Lung (tissue), 17 donors: ENCODE measurements at places on chromosomes 13 and 19.

DNA sequence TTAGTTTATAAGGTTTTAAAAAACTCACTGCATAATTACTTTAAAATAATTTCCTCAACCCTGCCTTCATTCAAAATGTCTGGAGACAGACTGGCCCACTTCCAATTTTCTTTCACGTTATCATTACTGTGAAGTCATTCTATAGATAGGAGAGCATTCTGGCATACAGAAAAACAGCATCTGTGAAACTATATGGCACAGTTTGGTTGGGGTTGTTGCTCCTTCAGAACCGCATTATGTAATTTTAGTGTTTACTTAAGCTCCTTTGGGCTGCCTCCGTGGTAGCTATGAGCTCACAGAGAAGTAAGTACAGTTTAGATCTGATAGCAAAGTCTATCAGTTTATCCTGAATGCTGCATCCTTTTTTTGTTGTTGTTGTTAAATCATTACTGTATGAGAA lies 104.3 kb downstream of the KCNRG start:
- H3K4me3 ChIP-seq, result no peak overlapping the region
- no peaks in the 10 kb centered on the region for H3K27me3 ChIP-seq
- peak; percentile 32 for DNase-seq
- H3K36me3 ChIP-seq, result peaks cover 6% of the 10 kb centered on the region
- H3K27ac ChIP-seq, result peak overlapping the region; percentile 6
- H3K4me1 ChIP-seq, result peaks cover 15% of the 10 kb centered on the region

DNA sequence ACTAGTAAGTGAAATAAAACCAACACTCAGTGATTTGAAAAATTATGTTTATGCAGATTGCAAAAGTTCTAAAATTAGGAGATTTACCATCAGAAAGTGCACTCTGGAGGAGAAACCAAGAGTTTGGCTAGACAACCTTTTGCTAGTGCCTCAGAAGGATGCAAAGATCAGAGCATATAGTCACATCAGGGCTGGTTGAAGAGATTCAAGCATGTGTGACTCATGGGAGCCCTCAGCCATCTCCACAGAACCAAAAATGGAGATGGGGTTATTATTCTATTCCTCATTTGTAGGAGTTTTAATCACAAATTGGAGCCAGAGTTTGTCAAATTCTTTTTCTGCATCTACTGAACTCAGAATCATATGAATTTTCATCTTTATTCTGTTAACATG lies 32.9 kb upstream of the OXGR1 start:
- H3K4me1 ChIP-seq, result no peaks in the 10 kb centered on the region
- H3K27ac ChIP-seq, result peak overlapping the region; percentile 47
- H3K36me3 ChIP-seq, result no peaks in the 10 kb centered on the region

GRCh38 chr13:30294004-30294403 lies 13.3 kb downstream of the KATNAL1 start:
- no peak overlapping the region for H3K27ac ChIP-seq
- no peak overlapping the region for H3K4me3 ChIP-seq
- no peaks in the 10 kb centered on the region for H3K27me3 ChIP-seq
- H3K4me1 ChIP-seq, result no peaks in the 10 kb centered on the region

DNA sequence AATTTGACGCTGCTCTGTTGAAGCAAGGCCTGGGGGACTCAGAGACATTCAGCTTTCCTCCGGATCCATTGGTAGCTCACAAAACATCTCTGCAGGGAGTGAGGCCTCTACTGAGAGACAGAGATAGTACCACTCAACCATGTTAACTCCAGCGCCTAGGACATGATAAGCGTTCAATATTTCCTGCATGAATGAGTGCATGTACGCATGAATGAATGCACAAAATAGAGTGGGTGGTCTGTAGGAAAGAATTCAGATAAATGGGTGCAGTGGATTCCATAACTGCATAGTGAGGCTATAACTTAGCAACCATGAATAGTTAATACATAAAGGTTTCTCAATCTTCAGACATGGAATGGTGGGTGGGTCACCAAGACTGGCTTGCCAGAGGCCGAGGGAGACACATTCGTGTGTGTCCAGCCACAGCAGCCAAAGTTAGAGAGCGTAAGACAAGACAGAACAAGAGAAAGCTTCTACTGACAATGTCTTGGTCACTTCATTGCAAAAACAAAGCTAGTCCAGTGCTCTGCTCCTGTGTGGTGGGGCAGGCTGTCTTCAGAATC lies 36.3 kb upstream of the RCBTB2 start:
- DNase-seq, result no peak
- H3K4me1 ChIP-seq, result peaks cover 5% of the 10 kb centered on the region
- H3K27me3 ChIP-seq, result no peaks in the 10 kb centered on the region
- peak overlapping the region; percentile 62 for H3K27ac ChIP-seq
- H3K4me3 ChIP-seq, result no peak overlapping the region

- no peaks in the 10 kb centered on the region for H3K27me3 ChIP-seq
- no peaks in the 10 kb centered on the region for H3K4me1 ChIP-seq
- H3K27ac ChIP-seq, result no peak overlapping the region
- DNase-seq, result no peak
- H3K4me3 ChIP-seq, result no peak overlapping the region
These were observed 299.3 kb upstream of the SLITRK6 start for GRCh38 chr13:86098511-86098910.

DNA sequence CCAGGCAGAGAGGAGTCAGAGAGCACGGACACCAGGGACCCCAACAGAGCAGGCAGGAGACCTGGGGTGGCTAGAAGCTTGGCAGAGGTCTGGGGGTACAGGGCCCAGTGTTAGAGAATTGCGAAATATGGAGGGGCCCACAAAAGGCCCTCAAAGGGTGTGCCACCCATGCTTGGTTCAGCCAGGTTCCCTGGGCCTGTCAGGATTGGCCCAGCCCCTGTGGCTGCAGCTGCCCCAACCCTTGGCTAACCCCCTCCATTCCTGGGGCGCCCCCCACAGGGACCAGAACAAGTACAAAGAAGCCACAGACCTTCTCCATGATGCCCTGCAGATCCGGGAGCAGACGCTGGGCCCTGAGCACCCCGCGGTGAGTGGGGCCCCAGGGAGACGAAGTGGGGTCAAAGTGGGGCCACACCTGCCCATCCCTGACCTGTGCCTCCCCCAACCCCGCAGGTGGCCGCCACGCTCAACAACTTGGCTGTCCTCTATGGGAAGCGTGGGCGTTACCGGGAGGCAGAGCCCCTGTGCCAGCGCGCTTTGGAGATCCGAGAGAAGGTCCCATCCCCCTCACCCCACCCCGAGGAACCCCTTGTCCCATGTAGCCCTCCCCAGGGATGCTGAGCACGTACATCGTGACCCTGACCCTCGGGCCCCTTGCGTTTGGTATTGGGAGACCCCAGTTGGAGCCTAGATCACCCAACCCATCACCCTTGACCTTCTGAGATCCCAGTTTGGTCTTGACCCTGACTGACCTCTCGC lies 8.0 kb downstream of the KLC3 start:
- peaks cover 28% of the 10 kb centered on the region for H3K36me3 ChIP-seq
- no peak for DNase-seq
- H3K27ac ChIP-seq, result no peak overlapping the region
- no peak overlapping the region for H3K4me3 ChIP-seq

DNA sequence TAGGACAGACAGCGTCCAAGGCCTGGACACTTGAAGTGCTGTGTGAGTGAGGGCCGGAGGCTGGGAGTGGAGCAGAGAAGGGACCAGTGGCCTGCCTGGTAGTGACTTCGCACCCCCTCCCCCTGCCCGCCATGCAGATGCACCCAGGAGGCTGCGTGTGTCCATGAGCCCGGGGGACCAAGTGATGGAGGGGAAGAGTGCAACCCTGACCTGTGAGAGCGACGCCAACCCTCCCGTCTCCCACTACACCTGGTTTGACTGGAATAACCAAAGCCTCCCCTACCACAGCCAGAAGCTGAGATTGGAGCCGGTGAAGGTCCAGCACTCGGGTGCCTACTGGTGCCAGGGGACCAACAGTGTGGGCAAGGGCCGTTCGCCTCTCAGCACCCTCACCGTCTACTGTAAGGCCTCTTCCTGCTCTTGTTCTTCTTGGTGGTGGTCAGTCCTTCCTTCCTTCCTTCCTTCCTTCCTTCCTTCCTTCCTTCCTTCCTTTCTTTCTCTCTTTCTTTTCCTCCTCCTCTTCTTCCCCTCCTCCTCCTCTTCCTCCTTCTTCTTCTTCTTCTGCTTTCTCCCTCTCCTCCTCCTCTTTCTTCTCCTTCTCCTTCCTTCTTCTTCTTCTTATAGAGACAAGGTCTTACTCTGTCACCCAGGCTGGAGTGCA lies 6.0 kb upstream of the FFAR1 start:
- no peak overlapping the region for H3K27ac ChIP-seq
- no peaks in the 10 kb centered on the region for H3K27me3 ChIP-seq
- H3K4me1 ChIP-seq, result no peaks in the 10 kb centered on the region
- no peak for DNase-seq
- no peaks in the 10 kb centered on the region for H3K36me3 ChIP-seq

GRCh38 chr13:75873494-75873893 lies 237.4 kb downstream of the LMO7 start:
- H3K36me3 ChIP-seq, result no peaks in the 10 kb centered on the region
- H3K27me3 ChIP-seq, result no peaks in the 10 kb centered on the region
- no peak overlapping the region for H3K27ac ChIP-seq
- H3K4me3 ChIP-seq, result no peak overlapping the region
- H3K4me1 ChIP-seq, result peaks cover 4% of the 10 kb centered on the region

GRCh38 chr19:6226012-6226411 lies 53.8 kb downstream of the MLLT1 start:
- no peaks in the 10 kb centered on the region for H3K27me3 ChIP-seq
- DNase-seq, result no peak
- H3K4me3 ChIP-seq, result no peak overlapping the region
- H3K36me3 ChIP-seq, result peaks cover 15% of the 10 kb centered on the region
- no peak overlapping the region for H3K27ac ChIP-seq

DNA sequence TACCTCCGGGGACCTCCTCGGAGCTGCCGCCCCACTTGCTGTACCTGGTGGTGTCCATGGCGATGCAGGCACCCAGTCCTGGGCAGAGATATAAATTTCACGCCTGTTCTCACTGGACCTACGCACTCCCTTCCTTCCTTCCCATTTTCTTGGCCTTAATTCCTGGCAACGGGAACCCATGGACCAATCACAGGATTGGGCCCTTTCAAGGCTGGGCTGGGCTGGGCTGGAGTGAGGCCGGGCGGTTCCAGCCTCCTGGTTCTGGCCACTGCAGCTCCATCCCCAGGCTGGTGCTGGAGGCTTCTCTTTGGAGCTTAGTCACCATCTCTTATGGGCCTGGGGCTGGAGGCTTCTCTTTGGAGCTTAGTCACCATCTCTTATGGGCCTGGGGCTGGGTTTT lies at the start of gene CLEC4G:
TSS of gene CLEC4G (minus strand) at position 66 of the 400 bp plus-strand sequence. CDS start at position 58, 8 bp downstream.
- DNase-seq, result no peak
- no peak within 1 kb of the TSS for H3K4me3 ChIP-seq
- H3K27me3 ChIP-seq, result peaks cover 46% of the 10 kb centered on the region
- H3K36me3 ChIP-seq, result no peaks in the 10 kb centered on the region
- no peak within 1 kb of the TSS for H3K27ac ChIP-seq
- peaks cover 8% of the 10 kb centered on the region for H3K4me1 ChIP-seq

GRCh38 chr19:3186160-3186688 lies 494 bp downstream of the NCLN start:
- no peak for DNase-seq
- H3K36me3 ChIP-seq, result no peaks in the 10 kb centered on the region
- H3K27me3 ChIP-seq, result no peaks in the 10 kb centered on the region
- peak overlapping the region; percentile 76 for H3K27ac ChIP-seq

GRCh38 chr19:5558101-5558621 lies 9.6 kb downstream of the TINCR start:
- peaks cover 13% of the 10 kb centered on the region for H3K27me3 ChIP-seq
- H3K4me3 ChIP-seq, result no peak overlapping the region
- H3K27ac ChIP-seq, result no peak overlapping the region
- H3K4me1 ChIP-seq, result no peaks in the 10 kb centered on the region
- no peaks in the 10 kb centered on the region for H3K36me3 ChIP-seq
- no peak for DNase-seq

DNA sequence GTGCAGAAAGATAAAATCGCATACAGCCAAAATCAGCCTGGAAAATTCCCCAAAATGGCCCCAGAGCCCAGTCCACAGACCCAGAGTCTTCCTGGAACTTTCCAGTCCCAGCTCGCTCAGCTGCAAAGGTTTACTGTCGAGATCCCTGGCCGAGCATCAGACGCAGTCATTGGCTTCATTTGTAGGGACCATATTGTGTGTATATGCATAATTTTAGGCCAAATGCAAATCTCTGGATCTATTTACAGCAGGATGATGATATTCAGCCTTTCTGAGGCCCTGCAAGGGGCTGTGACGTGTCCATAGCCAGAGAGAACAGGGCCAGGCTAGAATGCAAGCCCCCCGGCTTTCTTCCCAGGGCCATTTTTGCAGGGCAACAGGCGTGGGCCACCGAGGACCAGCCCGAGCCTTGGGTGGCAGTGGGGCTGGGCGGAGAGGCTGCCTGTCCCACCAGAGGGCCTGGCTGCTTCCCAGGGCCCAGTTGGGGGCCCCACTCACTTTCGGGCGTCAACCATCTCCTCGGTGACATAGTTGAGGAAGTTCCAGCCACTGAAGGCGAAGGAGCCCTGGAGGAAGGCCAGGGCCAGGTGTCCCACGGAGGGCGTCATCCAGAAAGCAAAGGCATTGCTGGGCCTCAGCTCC lies 13.7 kb downstream of the SLC7A10 start:
- H3K4me1 ChIP-seq, result peaks cover 8% of the 10 kb centered on the region
- no peaks in the 10 kb centered on the region for H3K36me3 ChIP-seq
- no peaks in the 10 kb centered on the region for H3K27me3 ChIP-seq
- H3K27ac ChIP-seq, result no peak overlapping the region
- no peak overlapping the region for H3K4me3 ChIP-seq

DNA sequence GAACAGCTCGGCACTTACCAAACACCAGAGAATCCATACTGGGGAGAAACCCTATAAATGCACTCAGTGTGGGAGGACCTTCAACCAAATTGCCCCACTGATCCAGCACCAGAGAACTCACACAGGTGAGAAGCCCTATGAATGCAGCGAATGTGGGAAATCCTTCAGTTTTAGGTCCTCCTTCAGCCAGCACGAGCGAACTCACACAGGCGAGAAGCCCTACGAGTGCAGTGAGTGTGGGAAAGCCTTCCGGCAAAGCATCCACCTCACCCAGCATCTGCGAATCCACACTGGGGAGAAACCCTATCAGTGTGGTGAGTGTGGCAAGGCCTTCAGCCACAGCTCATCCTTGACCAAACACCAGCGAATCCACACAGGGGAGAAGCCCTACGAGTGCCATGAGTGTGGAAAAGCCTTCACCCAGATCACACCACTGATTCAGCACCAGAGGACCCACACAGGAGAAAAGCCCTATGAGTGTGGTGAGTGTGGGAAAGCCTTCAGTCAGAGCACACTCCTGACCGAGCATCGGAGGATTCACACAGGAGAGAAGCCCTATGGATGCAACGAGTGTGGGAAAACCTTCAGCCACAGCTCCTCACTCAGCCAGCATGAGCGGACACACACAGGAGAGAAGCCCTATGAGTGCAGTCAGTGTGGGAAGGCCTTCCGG lies 8.3 kb downstream of the ZNF135 start:
- no peaks in the 10 kb centered on the region for H3K4me1 ChIP-seq
- no peak overlapping the region for H3K4me3 ChIP-seq
- H3K27me3 ChIP-seq, result no peaks in the 10 kb centered on the region

GRCh38 chr13:68872338-68872737 lies 1235.3 kb upstream of the ATXN8OS start:
- H3K36me3 ChIP-seq, result no peaks in the 10 kb centered on the region
- H3K27me3 ChIP-seq, result no peaks in the 10 kb centered on the region
- H3K4me3 ChIP-seq, result no peak overlapping the region

- no peak for DNase-seq
- no peaks in the 10 kb centered on the region for H3K36me3 ChIP-seq
- no peaks in the 10 kb centered on the region for H3K27me3 ChIP-seq
- H3K4me3 ChIP-seq, result no peak overlapping the region
These were observed 2316.2 kb upstream of the PCDH20 start for GRCh38 chr13:63731896-63732295.

- peaks cover 4% of the 10 kb centered on the region for H3K36me3 ChIP-seq
- no peak for DNase-seq
- H3K27ac ChIP-seq, result no peak overlapping the region
- no peaks in the 10 kb centered on the region for H3K4me1 ChIP-seq
- no peaks in the 10 kb centered on the region for H3K27me3 ChIP-seq
These were observed 6.4 kb downstream of the ZNF562 start for GRCh38 chr19:9668544-9668943.
